Activated T-cell treated with anti-CD3 and anti-CD28 coated beads, Interleukin-2, amount 50 U/mL, for 72 hours (primary cell): ENCODE measurements at places on chromosomes 3 and 15.

DNA sequence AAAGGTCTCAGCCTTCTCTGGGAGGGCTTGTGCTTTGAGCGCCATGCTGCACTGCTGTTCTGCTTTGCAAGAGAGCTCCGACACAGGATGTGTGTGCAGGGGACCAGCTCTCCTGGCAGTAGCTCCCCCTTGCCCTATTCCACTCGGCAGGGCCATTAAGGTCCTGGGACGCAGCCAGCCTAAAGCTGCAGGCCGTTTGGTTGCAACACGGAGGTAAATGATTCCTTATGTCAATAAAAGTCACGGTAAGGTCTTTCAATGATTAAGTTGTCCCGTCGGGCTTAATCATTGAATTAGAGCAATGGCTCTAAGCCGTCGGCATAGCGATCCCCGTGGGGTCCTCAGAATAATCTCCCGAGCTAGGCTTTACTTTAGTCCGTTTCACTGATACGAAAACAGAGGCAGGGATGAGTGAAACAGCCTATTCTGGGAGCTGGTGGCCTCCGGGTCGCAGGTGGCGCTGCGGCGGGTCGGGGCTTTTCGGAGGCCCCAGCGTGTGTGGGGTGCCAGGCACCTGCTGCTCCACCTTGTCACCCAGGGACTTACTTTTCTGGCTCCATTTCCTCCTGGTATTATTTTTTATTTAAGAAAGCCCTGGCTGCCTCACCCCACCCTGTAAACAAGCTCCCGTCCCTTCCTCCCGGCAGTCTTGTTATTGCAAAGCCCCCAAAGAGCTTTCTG, 525.2 kb downstream of the OCA2 start:
- DNase-seq: no peak

GRCh38 chr3:39224288-39224687, 31.9 kb upstream of the XIRP1 start:
- DNase-seq: no peak

- DNase-seq: peak; percentile 64
Observed at GRCh38 chr3:14124223-14124614, 451 bp downstream of the CHCHD4 start.

- DNase-seq: no peak
Observed at GRCh38 chr3:146145642-146146041, 15.3 kb downstream of the PLOD2 start.

DNA sequence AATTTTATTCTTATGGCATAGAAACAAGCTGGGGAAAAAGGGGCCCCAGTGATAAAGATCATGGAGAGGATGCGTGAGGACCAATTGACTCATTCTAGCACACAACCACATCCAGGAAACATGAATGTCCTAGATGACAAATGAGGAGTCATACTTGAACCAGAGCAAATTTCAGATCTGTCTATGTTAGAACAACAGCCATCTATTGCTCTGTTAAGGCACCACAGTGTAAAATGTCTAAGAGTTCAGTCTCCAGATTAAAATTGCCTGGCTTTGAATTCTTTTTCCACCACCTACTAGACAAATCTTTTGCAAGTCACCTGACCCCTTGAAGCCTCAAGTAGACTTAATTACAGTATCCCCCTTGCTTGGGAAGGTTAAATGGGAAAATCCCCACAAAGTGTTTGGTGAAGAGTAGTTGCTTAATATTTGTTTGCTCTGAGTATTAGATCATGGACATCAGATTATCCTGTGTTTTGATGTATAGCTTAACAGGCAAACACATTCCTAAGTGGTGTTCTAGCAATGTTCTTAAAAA, 258.7 kb upstream of the TGFBR2 start:
- DNase-seq: peak; percentile 64

DNA sequence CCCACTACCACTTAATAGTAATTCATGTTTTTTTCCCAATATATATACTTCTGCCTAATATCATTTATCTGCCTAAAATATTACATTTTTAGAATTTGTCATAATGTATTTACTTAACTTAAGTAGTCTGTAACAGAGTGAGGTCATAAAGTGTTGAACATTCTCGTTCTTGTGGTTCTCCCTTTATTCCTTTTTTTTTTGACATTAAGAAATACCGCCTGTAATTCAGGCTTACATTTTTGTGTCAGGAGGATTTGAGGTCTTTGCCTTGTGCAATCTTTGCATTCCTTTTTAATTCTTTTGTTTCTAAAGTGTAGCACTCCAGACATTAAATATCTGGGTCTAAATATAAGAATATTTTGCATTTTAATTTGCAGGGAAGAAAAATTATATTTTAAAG, 315.4 kb downstream of the PTPRG start:
- no peak for DNase-seq

- DNase-seq: no peak
Observed at GRCh38 chr15:82880704-82881103, 71.3 kb downstream of the WHAMM start.

GRCh38 chr3:181210275-181210674, 220.7 kb upstream of the DNAJC19 start:
- DNase-seq: no peak

GRCh38 chr3:197736010-197736490, 654 bp downstream of the RUBCN start:
- peak; percentile 60 for DNase-seq

DNA sequence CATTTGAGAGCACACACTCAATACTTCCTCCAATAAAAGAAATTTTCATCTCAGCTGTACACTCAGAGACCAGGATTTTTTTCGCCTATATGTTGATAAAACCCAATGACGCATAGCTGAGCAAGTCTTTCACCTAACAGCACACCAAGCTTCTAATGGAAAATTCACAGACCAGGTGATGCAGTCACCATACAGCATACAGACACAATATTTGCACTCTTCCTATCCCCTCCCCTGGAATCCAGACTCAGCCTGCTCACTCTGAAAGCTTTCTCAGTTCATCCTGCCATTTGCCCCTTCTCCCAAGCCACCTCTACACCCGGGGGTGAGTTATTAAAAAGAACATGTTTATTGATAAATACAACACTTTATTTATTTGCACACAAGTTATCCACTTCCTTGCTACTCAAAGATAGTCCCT, 1.7 kb downstream of the TBC1D5 start:
- no peak for DNase-seq

DNA sequence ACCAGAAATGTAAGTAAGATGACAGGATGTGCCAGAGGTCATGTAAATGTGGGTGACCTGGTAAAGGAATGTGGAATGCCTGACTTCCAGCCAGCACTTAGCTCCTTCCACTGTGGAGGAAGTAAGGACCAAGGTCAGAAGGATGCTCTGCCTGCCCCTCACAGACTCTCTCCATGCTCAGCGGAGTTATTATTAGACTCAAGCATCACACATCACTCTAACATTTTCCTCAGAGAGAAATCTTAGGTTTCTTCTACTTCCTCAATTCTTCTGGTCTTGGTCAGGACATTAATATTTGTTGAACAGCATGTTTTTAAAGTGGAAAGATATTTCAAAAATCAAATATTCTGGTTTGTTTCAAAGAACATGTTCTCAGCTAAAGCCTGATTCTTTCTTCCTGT, 231.4 kb upstream of the WNT5A start:
- no peak for DNase-seq

GRCh38 chr3:180330440-180330839, 271.5 kb upstream of the TTC14 start:
- DNase-seq: no peak

DNA sequence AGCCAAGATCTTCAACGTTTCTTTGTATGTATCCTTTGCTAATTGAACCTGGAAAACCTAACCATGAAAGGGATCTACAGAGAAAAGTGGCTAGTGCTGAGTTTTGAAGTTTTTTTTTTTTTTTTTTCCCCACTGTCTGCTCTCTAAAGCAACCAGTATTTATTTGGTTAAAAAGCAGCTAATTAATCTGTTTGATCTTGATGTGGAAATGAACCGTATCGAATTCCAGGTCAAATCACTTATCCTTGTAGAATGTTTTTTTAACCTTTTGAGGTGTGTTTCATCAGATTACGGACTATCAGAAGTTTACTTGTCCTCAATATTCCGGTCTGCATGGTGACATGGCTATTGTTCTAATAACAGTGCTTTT, 117.2 kb downstream of the FNDC3B start:
- no peak for DNase-seq

GRCh38 chr3:185511711-185512110, 12.9 kb upstream of the TMEM41A start:
- no peak for DNase-seq

DNA sequence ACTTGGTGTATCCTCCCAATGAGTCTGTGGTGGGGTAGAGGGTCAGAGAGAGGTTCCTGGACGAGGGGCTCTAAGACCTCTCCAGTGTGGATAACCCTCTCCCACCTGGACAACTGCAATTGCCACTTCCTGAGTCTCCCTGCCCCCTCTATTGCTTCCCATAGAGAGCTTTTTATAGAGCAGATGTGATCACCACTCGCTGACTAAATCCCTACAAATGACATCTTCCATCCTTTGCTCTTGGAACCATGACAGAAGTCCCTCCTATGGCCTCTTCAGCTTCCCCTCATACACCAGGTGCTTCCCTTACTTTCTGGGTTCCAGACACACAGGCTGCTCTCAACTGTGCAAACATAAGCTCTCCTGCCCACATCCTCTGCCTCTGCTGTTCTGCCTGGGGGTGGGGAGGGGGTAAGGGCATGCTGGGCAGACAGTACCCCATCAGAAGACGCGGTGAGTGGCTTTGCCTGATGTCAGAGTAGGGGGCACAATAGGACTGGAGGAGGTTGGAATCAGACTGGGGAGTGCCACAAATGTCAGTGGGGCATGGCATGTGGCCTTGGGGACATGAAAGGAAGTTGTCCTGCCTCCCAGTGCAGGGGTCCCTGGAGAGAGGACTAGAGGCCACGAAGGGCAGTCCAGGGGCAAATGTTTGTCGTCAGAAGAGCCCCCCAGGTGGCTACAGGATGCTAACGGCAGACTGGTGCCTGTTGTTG, 15.2 kb downstream of the ITIH3 start:
- DNase-seq: no peak

- DNase-seq: no peak
Observed at GRCh38 chr15:65595960-65596359, 15.0 kb downstream of the INTS14 start.

DNA sequence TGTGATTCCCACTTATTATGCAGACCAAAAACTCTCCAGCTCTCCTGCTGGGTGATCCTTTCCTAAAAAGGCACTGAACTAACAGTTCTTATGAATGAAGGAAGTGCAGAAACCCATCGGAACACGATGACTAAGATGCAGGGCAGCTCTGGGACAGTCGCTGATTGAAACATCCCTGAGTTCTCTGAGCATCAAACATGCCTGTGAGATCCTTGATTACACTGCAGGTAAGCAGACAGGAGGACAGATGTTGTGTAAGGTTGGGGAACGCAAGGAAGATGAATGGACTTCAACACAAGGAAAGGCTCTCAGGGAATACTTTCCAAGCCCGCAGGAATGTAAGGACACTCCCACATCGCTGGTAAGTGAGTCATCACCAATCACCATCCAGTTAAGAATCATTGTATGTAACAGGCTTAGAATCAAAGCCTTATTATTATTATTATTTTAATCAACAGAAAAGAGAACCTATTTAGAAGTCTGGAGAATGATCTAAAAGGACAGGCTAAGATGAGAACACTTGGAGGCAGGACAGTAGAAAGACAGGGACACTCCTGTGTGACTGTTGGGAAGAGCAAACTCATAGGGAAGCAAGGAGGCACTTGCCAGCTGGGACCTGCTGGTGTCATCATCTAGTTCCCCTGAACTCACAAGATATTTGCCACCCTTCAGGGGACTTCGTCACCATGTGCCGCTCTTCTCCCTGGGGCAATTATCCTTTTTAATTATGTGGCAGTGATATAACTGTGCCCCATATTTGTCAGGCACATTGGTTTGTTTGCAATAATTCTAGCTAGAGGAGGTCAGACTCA, 26.0 kb downstream of the TMEM158 start:
- DNase-seq: no peak

GRCh38 chr3:180700941-180701340, 21.7 kb upstream of the CCDC39 start:
- DNase-seq: no peak

GRCh38 chr3:156290924-156291271, 170.5 kb downstream of the KCNAB1 start:
- no peak for DNase-seq

DNA sequence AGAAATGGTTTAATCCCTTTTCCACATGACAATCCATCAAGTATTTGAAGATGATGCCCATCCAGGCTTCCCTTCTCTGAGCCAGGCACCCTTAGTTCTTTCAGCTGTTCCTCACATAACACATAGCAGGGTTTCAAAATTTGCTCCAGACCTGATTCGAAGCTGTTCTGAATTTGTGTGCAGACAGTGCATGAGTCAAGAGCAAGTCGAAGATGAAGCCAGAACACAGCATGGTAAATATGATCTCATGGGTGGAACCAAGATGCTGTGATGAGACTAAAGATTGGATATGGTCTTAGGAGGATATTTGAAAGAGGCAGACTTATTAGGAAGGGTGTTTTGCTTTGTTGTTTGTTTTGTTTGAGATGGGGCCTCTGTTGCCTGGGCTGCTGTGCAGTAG, 32.6 kb upstream of the PDE8A start:
- no peak for DNase-seq

- no peak for DNase-seq
Observed at GRCh38 chr3:113714702-113715101, 18.3 kb upstream of the USF3 start.

- no peak for DNase-seq
Observed at GRCh38 chr3:38458796-38459498, 5.3 kb downstream of the ACVR2B start.

DNA sequence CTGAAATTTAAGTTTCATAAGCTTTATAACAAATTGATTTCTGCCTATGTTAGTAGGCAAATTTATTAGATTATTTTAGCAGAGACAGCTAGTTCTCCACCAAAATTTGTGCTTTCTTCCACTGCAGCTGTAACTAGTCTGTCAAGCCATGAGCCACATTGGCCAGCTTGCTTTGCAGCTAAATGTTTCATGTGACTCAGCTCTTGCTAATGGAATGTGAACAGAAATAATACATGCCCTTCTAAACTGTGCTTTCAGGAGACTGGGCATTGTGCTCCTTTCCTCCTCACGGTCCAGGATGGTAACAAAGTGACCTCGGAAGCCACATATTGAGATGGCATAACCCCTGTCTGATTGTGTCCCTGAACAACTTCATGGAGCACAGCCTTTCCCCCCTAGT, 51.3 kb upstream of the KPNA4 start:
- no peak for DNase-seq

DNA sequence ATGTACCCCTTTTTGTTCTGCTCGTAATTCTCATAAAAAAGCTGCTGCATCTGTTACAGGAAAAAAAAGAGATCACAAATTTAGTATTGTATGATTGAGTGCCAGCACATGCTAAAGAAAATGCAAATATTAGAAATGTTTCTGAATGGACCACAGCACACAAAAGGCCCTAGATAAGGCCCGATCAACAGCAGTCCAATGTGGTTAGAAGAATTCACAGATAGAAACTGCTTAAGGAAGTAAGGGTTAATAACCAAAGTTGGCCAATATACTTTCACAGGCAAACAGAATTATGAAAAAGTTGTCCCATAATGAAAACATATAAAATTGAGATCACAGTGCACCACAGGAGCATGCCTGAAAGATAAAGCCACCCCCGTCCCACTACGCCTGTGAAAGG, 72.9 kb downstream of the CHSY1 start:
- DNase-seq: no peak

- no peak for DNase-seq
Observed at GRCh38 chr3:106692624-106693023, 684.6 kb upstream of the CCDC54 start.
